ENCODE measurements at places on chromosomes 2 and 18.

- no peak for DNase-seq
These were observed 4.0 kb downstream of the PDE1A start for GRCh38 chr2:182422864-182423263.

GRCh38 chr2:88139203-88139702 is 11.4 kb upstream of the FABP1 start:
- no peak for DNase-seq

- DNase-seq, result no peak
These were observed 41.5 kb downstream of the PMAIP1 start for GRCh38 chr18:59941331-59941730.

DNA sequence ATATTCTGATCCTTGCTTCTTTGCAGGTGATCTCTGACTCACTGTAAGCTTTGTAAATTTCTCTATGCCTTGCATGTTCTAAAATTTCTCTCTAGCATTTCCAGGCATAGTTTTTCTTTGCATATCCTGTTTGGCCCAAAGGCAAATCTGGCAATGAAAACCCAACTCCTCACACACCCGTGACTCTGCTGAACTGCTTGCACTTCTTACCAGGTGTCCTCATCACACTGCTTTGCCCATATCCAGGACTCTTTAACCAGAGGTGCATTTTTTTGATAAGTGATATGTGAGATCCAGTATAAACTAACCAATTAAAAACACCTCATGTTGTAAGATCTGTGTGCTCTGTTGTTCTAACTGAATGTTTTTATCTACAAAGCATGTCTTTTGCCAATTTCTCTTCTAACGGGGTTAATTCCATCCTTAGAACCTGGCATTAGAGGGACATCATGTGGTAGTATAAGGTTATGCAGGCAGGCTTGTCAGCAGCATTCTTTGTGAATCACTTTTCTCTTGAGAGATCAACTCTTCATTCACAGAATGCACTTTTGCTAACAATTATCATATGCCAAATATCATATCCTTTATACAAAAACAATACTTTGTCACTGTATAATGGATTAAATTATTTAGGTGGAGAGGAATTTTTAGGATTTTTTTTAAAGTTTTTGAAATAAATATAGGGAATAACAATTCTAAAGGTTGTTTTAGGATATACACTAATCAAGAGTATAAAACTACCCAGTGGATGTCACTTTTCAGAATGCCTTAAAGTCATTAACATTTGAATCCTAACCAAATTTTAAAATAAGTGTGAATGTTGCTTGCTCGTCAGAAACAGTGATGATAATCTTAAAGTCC is 20.8 kb upstream of the TMX3 start:
- no peak for DNase-seq

GRCh38 chr2:233690444-233690843 is 2.2 kb upstream of the UGT1A6 start:
- no peak for DNase-seq

GRCh38 chr2:160509016-160509415 is 15.4 kb upstream of the RBMS1 start:
- no peak for DNase-seq

DNA sequence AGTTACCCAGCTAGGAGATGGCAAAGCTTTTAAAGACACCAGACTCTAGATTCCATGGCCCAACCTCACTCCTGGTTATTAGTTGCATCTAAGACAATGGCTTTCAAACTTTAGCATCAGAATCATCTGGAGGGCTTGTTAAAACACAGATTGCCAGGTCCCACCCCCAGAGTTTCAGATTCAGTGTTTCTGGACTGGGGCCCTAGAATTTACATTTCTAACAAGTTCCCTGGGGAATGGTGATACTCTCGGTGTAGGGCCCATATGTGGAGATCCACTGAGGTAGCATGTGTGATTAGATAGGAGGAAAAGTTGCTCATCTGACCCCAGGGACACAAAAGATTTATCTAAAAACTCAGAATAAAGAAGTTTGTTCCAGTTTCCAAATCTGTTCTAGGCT is 14.5 kb upstream of the TTR start:
- no peak for DNase-seq

DNA sequence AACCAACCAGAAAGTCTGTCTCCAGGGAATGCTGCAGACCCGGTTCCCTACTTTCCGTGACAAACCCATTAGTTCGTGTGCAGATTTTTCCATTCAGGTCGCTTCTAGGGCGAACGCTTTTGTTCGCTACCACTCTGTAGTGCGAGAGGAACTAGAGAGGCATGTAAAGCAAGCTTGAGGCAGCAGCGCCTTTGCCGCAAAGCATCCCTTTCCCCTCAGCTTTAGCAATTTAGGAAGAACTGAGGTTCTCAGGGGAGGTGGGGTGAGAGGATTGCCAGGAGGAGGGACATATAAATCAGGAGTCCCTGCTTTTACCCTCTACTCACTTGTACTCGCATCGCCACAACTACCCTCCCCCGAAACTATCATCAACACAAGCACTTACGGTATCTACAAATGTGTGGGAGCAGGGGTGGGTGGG is 748 bp upstream of the ZNF804A start:
- DNase-seq, result no peak

DNA sequence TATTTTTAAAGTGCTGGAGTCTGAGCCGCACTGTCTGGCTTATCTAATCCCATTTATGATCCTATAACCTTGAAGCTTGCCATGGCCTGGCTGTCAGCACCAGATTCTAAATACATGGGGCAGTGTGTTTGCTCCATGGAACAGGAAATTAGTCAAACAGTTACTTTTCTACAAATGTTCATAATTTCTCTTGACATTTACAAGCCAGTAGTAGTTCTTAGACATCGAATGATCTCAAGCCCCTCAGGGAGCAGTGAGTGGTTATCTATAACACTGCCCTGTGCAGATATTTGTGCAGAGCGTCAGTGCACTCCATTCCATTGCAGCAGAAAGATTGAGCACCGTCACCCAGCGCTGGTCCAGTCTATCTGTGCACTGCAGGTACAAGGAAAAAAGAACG is 205.2 kb downstream of the AGPS start:
- no peak for DNase-seq

DNA sequence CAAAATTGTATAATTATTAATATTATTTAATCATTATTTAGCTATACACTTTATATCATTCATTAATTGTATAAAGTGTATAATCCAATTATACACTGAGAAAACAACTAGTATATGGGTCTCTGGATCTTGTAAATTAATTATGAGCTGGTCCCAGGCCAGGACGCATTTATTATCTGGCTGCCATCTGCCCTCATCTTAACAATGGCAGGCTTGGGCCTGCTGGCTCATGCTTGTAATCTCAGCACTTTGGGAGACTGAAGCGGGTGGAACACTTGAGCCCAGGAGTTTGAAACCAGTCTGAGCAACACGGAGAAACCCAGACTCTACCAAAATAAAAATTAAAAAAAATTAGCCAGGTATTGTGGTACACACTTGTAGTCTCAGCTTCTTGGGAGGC is 502.2 kb upstream of the NRXN1 start:
- no peak for DNase-seq

All from stimulated activated CD8-positive, alpha-beta memory T cell treated with anti-CD3 and anti-CD28 coated beads, Interleukin-15, amount 100 ng/mL, for 24 hours (primary cell).